ENCODE measurements at places on chromosomes 7 and 10.

DNA sequence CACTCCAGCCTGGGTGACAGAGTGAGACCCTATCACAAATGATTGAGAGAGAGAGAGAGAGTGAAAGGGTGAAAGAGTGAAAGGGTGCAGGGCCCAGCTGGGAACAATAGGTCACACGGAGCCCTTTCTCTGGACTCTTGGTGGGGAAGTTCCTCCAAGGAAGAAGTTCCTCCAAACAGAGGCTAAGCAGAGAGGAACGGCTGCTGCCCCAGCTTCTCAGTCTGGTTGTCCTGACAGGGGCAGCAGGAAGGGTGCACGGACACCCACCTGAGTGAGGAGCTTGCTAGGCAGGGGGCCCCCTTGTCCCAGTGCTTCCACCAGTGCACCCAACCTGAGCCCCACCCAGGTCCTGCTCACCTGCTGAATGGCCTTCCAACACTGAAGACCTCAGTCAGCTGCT, 38.8 kb upstream of the MYL10 start:
- DNase-seq = no peak

DNA sequence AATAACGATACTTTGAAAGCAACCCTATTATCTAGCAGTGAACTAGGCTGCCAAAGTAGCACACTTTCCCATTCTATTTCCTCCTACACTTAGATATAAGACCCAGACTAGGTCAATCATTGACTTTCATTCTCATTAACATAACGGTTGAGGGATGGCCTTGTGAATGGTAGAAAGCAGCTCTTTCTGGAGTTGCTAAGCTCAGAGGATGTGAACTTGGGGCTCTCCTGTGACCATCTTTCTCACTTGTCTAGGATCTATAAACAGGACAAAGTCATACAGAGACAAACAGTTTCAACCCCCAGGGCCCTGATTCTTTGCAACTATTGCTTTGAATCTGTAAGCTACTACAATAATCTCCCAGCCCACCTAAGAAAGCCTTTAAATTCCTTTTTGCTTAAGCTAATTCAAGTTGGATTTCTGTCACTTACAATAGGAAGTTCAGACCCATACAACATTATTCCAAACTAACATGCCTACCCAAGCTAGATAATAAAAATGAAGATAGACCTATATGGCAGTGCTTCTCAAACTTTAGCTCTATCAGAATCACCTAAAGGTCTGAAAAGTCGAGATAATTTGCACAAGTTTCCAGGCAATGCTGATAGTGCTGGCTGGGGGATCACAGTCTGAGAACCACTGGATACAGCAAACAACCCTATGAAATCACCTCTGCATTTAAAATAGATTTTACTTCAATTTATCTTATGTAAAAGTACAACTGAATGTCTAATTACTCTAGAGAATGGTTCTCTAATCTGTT, 16.7 kb downstream of the P4HA1 start:
- DNase-seq = no peak

GRCh38 chr10:47022311-47023131, 111.3 kb downstream of the PTPN20 start:
- no peak for DNase-seq

DNA sequence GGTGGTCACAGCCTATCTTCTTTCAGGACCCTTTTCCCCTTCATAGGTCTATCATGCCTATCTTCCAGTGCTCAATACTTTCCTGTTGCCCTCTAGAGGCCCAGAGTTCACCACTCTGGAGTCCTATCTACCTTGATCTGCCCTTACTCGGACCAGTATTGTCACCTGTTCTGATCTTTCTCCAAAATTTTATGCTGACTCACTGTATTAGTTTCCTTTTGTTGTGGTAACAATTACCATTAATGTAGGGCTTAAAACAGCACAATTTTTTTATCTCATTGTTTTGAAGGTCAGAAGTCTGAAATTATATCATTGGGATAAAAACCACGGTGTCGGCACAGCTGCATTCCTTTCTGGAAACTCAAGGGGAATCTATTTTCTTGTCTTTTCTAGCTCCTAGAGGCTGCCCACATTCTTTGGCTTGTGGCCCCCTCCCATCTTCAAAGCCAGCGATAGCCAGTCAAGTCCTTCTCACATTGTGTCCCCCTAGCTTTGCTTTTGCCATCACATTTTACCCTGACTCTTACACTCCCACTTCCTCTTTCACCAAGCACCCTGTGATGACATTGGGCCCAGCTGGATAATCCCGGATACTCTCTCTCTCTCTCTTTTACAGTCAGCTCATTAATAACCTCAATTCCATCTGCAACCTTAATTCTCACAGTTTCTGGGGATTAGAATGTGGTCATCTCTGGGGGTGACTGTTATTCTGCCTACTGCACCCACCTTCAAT, 54.6 kb downstream of the TFAM start:
- no peak for DNase-seq

DNA sequence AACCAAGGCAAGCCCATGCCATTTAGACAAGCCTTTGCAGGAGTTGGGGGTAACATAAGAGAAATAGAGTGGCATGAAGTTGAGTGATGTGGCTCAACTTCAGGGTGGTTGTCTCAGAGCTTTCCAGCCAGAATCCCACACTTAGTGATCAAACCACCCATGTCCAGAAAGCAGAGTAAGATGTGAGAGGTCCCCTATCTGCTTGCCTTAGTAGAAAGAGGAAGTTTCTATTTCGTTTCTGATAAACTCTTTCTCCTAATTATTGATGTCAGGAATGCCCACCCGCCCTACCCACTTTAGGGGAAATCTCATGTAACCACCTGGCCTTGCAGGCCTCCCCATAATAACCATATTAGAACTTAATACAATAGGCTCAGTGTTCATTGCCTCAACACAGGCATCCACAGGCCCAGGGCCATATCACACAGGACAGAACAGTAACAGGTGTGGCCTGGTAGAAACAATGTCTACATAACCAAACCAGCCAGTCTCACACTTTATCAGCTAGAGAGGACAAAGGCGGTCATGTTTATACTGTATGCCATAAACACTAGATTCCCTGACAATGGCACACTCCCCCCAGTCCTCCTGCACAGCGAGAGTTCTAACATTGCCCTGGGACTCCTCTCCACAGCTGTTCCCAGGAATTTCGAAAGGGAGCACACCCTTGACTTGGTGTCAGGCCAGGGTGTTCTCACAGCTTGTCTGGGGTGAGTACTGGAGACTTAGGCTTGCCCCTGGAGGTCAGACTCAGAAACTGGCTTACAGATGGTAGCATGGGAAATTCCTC, 364.4 kb downstream of the CXCL12 start:
- no peak for DNase-seq

DNA sequence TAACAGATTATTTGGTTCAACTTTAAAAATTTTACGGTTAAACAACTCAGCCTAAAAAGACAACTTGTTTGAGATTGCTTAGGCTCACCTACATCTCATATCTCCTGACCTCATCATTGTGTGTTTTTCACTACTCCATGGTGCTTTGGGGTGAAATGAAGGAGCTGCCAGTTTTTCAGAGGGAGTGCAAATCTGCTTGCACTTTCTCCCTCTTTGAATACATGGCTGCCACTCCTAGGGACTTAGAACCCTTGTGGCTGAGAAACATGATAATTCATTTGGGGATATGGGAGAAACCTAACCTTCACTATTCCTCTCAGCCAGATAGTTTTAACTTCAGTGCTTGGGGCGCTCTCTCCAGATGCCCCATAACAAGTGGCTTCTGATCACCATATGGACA, 2.7 kb downstream of the CCSER2 start:
- no peak for DNase-seq

DNA sequence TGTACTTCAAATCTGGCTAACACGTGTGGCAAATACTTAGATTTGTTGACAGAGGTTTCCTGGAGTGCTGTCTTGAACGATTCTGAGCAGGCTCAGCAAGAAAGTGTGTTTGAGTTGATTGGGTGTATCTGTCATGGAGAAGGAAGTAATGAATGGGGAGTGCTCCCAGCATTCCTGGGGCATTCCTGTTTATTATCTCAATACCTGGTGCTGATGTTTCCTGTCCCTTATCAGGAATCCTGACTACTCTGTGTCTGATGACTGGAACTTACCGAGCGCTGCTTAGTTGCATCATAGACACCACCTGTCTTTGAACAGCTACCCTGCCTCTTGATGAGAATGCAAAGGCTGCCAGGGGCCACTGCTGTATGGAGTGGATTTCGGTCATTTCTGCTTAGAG, 41.0 kb upstream of the TMEM248 start:
- no peak for DNase-seq

- DNase-seq = no peak
These were observed 118.4 kb downstream of the ABCA13 start for GRCh38 chr7:48289656-48290055.

- DNase-seq = no peak
These were observed 36.2 kb upstream of the CCDC7 start for GRCh38 chr10:32409741-32410140.

DNA sequence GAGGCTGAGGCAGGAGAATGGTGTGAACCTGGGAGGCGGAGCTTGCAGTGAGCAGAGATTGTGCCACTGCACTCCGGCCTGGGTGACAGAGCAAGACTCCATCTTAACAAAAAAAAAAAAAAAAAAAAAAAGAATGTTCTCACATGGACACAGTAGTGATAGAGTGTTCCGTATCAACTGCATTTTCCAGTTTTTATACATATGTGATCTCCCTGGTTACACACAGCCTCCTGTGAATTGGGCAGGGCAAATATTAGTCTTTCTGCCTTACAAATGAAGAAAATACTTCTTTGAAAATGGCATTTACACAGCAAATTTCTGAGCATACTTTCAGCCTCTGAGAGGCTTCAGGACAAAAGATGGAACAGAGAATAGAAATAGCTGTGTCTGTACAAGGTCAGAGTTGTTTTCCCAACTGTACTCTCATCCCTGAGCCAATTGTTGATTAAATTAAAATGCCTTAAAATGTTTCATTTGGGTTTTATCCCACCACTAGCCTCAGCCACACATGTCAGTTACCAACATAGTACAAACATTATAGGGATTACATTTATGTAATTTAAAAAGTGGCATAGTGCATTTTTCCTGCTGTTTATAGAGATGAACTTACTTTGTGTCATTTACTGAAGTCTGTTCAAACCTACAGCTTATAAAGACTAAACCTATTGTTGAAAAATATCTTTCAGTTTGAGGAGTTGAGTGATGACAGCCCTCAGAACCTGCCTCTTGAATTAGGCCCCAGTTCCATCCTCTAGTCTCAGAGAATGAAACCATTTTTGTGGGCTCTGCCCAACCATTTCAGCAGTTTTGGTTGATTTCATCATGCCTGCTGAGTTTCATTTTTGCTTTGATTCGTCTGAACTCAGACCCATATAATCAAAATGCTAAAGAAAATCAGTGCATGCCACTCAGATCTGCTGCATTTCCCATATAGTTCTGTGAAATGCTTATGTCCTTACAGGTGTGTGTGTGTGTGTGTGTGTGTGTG, 609.4 kb upstream of the C7orf33 start:
- no peak for DNase-seq

- no peak for DNase-seq
These were observed 105.7 kb upstream of the SEC61G start for GRCh38 chr7:54864663-54865062.

DNA sequence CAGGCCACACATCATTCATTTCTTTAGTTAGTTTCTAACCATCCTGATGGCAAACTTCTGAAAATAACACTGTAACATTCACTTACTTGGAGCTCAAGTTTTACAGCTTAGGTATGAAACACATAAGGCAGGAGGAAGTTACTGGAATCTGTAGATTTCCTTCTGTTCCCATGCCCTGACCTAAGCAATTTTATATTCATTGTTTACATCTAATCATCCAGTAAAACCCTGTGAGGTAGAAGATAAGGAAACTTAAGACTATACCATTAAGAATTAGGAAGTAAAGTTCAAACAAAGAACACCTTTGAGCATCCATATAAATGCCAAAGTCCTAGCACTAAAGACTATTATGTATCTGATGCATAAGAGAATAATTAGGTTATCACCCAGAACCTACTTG, 19.5 kb downstream of the RALA start:
- DNase-seq = no peak

- peak; percentile 97 for DNase-seq
These were observed 121.6 kb upstream of the ZNF92 start for GRCh38 chr7:65251851-65252620.

- no peak for DNase-seq
These were observed 442 bp downstream of the CYP26C1 start for GRCh38 chr10:93060887-93061593.

- DNase-seq = no peak
These were observed 723 bp upstream of the TES start for GRCh38 chr7:116209561-116210070.

DNA sequence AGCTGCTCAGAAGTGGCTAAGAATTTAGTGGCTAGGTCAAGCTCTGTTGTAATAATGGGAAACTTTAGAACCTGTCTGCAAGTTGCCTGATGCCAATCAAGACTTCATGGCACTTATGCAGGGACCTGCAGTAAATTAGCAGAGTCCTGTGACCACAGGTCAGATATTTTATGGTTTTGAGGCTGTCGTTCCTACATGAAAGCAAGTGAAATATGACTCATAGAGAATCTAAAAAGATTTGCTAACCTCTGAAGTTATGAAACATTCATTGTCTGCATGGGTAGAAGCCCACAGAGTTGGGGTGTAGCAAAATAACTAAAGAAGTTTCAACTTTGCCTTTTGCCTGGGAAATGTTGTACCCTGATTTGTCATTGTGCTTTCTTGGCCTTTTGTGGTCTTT, 32.3 kb downstream of the SLC39A12 start:
- no peak for DNase-seq
